ENCODE measurements at places on chromosomes 12 and 14.
A peak's percentile ranks its signal among the peaks of the same experiment; 100 is the strongest.

GRCh38 chr12:126316411-126316810 is 1251.2 kb downstream of the AACS start:
- DNase-seq: no peak

DNA sequence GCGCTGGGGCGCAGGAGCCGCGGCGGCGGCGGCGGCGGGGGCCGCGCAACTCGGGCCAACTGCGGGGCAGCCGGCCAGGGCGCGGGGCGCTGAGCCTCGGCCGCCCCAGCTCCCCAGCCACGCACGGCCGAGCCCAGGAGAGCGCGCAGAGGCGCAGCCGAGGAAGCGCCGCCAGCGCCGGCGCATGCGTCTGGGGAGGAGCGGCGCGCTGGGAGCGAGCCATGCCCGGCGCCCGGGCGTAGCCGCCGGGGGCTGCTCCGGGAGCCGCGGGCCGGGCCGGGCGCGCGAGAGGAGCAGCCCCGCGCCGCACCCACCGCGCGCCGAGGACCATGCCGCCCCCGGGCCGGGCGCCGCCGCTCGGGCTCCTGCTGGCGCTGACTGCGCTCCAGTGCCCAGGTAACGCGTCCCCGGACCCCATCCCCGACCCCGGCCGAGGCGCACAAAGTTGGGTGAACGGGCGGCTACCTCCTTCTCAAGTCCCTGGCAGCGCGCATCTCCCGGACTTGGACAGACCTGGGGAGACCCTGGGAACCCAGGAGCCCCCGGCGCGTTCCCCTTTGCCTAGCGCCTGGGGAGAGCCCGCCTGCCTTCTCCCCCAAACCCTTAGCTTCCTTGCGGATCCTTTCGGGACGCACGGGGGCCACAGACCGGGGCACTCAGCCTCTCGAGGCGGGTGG is 121.4 kb downstream of the AACS start:
- no peak for DNase-seq

DNA sequence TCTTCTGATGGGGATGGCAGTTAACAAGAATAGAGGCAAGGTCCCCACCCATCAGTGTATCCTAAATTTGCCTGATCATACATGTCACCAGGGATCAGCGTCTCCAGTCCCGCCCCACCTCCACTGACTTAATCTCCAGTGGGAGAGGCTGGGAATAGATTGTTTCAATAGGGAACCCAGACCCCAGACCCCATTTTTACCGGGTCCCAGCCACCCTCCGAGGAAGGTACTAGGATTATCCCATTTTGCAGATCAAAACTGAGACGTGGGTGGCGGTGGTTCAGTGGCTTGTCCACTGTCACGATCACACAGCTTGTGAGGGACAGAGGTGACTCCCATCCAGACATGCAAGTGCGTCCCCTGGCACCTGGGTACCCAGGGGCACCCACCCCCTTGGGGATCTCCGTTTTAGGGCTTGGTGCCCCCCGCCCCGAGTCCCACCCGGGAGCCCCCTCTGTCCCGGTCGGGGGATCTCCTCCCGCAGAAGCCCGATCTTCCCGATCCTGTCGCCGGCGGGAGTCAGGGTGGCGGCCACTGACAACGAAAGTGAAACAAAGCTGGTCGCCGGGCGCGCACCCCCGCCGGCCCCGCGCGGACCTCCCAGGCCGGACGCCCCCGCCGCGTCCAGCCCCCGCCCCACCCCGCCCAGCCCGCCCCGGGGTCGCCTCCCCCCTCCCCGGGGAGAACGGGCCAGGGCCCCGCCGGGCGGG is 523 bp downstream of the WSB2 start:
- DNase-seq: peak; percentile 31

GRCh38 chr12:13228579-13228978 is 32.1 kb downstream of the EMP1 start:
- no peak for DNase-seq

- peak; percentile 42 for DNase-seq
Observed at GRCh38 chr14:99479906-99480869, at the start of gene SETD3. TSS of gene SETD3 (minus strand) at chr14:99480859. CDS start at chr14:99465805, 15,054 bp downstream.

DNA sequence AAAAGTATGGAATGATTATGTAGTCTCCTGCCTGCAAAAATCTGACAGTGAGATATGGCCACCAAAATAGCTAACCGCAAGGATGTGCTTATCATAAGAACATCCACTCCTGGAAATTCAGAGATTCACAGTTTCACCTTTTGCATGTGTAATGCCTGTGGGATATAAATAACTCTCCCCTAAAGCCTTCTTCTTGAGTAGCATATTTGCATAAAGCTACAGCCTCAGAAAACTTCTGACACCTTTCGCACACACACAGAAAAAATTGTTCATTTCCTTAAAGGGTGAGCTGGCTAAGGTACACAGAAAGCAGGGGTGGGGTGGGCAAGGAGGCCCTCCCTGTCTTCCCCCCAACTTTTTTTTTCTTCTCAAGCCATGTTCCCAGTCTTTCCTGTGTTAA is 3.1 kb upstream of the IGF1 start:
- DNase-seq: no peak

DNA sequence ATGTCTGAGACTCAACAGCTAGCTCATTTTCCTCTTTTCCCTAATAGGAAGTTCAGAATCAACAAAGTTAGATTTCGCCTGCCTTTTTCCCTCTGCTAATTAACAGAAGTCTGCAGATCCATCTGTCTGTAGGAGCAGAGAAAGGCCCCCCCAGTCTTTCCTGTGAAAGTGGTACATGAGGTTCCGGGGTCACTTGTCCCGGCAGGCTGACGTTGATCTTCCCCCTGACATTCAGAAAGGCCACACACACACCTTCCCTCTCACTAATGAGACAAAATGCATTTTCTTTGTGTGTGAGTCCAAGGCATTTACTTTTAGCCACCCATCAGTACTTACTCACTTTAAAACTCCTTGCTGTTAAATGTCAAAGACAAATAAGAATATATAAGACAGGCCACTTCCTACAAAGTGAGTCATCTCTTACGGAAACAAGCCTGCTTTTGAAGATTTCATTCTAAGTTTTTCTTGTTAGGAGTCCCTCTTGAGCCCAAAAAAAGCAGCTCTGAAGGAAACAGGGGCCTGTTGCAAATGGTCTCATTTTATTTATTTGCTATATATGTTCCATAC is 138.7 kb downstream of the TTC7B start:
- DNase-seq: no peak

GRCh38 chr12:112112409-112113133 is 4.0 kb upstream of the NAA25 start:
- no peak for DNase-seq

GRCh38 chr14:67241411-67242167 is at the start of gene PALS1:
TSS of gene PALS1 (plus strand) at chr14:67241435. CDS start at chr14:67279171, 37,736 bp downstream.
- DNase-seq: peak; percentile 48

DNA sequence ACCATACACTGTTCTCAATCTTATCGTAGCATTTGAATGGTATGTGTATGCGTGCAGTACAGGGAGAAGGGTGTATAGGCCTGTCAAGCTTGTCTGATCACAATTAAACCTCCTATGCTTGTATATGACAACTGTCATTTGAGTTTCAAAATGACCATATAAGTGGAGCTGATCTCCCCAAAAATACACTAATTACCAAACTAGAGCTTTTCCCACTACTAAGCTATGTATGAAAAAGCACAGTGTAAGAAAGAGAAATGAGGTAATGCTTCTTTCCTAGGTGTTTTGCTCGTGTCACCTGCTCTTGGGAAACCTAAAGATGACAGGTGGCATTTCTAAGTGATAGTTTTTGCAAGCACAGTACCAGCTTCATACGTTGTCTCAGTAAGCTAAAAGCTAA is 1.1 kb upstream of the STK38L start:
- DNase-seq: no peak

GRCh38 chr14:99690636-99691035 is 6.5 kb downstream of the CYP46A1 start:
- DNase-seq: no peak

- no peak for DNase-seq
Observed at GRCh38 chr12:122013136-122013535, 8.5 kb upstream of the BCL7A start.

- DNase-seq: no peak
Observed at GRCh38 chr12:18135086-18135485, 45.1 kb upstream of the RERGL start.

GRCh38 chr12:20339060-20339459 is 29.3 kb upstream of the PDE3A start:
- DNase-seq: no peak

DNA sequence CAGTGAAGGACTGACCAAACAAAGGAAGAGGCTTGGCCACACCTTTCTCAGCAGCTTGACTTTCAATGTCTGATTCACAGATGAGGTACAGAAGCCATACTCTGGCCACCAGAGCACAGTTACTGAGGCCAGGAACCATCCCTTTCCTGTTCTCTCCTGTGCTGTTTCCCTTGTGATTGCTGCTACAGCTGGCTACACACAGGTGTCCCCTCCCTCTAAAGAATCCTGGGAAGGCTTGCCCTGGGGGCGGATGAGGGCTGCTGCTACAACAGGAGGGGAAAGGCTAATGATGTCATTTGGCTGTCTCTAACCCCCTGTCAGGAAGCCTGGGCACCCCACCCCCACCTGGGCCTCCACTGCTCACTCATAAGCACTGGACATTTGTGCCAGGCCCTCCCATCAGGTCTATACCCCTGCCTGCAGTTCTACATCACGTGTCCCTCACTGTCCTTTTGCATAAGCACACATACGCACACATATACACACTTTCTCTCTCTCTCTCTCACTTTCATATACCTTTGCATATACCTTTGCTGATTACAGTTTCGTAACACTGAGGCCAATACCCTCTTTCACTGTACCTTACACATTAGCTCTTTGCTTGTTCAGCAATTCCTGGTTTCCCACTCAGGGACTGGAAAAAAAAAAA is 41.4 kb downstream of the PRPF40B start:
- DNase-seq: no peak

GRCh38 chr14:60681271-60681670 is 32.0 kb upstream of the SIX1 start:
- no peak for DNase-seq

DNA sequence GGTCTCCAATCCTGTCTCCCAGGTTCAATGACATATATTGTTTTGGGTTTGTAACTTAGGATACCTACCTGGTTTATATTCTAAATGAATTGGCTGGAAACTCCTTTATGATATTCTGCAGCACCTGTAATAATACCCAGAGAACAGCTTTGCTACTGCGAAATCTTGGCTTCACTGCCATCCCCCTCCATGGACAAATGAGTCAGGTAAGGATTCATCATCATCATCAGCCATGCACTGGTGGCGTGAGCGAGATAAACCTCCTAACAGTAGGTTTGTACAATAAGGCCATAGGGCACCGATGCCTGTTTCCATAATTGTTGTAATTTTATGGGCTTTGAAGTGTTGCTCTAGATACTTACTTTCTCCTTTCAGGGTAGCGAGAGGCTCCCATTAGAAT is 10.7 kb downstream of the DDX47 start:
- no peak for DNase-seq

DNA sequence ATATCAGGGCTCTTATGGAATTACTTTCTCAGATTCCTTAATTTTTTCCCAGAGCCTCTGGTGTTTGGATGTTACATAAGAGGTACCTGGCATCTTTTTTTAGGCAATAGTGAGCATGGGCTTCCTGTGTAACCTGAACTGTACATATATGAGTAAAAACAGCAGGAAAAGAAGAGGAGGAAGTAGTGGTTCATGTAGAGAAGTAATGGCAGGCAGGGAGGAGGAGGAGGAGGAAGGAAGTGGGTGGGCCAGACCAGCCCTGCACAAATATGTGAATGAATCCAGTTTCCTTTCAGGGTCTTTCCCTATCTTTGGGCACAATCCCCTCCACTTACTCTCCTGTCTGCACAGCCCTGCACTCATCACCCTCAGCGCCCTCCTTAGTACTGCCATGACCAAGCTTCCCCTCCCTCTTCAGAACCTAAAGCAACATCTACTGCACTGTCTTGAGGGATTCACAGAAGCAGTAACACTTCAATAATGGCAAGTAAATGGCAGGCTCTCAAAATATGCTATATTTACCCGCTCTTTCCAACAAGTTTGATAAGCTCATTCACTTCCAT is 40.9 kb upstream of the GSG1 start:
- DNase-seq: no peak

DNA sequence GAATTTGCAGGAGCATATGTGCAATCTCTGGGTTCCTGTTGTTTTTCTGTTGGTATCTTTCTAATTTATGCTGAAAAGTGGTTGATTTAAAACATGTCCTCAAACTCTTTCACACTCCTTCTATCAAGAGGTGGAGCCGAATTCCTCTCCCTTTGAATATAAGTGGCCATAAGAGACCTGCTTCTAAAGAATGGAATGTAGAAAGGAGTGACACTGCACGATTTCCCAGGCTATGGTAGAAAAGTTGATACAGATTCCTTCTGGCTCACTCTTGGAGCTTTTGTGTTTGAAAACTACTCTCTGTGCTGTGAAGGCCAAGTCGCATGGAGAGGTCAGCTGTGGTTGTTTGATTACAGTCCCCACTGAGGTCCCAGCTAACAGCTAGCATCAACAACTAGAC is 613.2 kb downstream of the ETNK1 start:
- DNase-seq: no peak

GRCh38 chr14:22919601-22919921 is 612 bp upstream of the RBM23 start:
- DNase-seq: no peak

- DNase-seq: peak; percentile 70
Observed at GRCh38 chr12:49043856-49044258, 16.7 kb downstream of the KMT2D start.

DNA sequence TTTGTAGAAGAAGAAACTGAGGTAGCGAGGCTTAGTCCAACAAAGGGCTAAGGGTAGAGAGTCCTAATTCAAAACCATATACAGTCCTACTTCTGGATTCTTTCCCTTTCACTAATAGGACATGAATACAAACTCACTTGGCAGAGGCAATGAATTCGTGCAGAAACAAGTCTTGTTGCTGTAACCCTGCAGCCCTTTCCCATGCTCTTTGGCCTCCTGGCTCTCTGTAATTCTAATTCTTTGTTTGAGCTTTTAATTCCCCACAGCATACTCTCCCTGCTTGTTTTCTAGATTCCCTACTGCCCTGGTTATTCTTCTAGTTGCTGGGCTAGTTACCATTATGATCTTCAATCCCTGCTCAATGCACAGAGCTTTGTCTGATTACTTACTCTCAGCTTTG is 381.4 kb downstream of the ETNK1 start:
- DNase-seq: no peak

DNA sequence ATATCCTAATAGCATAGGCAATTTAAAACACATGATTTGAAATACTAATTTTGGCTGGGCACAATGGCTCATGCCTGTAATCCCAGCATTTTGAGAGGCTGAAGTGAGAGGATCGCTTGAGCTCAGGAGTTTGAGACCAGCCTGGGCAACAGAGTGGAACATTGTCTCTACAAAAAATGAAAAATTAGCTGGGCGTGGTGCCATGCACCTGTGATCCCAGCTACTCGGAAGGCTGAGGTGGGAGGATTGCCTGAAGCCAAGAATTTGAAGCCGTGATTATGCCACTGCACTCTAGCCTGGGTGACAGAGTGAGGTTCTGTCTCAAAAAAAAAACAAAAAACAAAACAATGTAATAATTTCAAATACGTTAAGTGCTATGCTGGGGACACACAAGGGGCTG is 83.3 kb downstream of the SSPN start:
- no peak for DNase-seq

- no peak for DNase-seq
Observed at GRCh38 chr12:14906114-14906513, 20.5 kb upstream of the MGP start.
